Activated naive CD8-positive, alpha-beta T cell treated with anti-CD3 and anti-CD28 coated beads, Interleukin-2, amount 10 ng/mL, durations not matched to agents 7 days and 5 days (primary cell): ENCODE measurements at places on chromosomes 2 and 18. TPM values are rescaled to one million over a fixed set of nuclear protein-coding genes. Genes with fewer than 3 reads are reported as not detected.

DNA sequence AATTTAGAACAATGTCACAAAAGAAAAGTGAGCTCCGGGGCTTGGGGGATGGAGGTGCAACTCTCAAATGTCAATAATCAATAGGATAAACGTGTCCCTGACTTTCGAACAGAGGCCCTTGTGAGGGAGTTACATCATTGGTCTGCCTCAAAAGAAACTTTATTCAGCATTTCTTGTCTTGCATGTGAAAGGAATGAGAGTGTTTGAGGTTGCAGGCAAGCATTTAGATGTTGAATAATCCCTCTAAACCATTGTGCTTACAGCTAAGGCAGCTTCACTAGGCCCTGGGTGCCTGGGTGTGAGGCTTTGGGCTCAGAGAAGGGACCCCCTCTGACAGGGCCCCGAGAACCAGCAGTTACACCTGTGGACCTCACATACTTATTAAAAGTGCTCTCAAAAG is 28.6 kb upstream of the FHL2 start:
- H3K4me1 ChIP-seq = peaks cover 17% of the 10 kb centered on the region
- no peaks in the 10 kb centered on the region for H3K36me3 ChIP-seq
- H3K27me3 ChIP-seq = peaks cover 30% of the 10 kb centered on the region
- no peak overlapping the region for H3K27ac ChIP-seq
- peak overlapping the region; percentile 27 for H3K4me3 ChIP-seq

GRCh38 chr18:7089369-7089768 is 28.2 kb downstream of the LAMA1 start:
- no peaks in the 10 kb centered on the region for H3K27me3 ChIP-seq
- H3K36me3 ChIP-seq = no peaks in the 10 kb centered on the region
- no peaks in the 10 kb centered on the region for H3K4me1 ChIP-seq
- no peak overlapping the region for H3K27ac ChIP-seq
- H3K4me3 ChIP-seq = no peak overlapping the region

- H3K4me3 ChIP-seq = no peak overlapping the region
- no peaks in the 10 kb centered on the region for H3K27me3 ChIP-seq
- no peak overlapping the region for H3K27ac ChIP-seq
- no peak for DNase-seq
Observed at GRCh38 chr2:109062145-109062858, 66.7 kb upstream of the SH3RF3 start.

DNA sequence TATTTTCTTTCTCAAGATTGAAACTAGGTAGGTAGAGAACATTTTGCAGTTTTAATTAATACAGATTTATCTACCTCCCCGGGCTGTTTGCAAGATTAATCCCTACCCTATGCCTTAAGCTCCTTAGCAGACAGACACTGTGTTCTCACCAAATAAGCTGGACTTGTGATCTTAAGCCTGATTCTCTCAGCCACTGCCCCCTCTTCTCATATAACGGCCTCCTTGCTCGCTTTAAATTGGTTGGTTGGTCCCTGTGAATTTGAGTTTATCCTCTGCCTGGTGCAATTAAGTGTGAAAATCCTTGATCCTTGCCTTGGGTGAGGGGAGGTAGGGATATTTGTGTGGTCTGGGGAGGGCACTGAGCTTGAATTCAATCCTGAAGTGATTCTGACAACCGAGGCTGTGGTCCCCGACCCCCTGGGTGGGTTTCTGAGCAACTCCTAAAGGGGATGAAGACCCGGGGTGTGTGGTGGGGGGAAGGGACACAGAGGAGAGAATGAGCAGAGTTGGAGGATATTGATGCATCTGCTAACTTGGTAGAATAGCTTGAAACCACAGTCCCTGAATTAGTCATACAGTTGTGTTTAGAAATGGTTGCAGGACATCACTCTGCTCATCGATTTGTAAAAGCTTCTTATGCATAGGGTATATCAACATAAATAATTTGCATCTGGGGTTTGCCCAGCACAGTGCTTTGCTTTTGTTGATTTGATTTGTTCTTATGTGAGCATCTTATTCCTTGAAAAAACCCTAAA is 36.9 kb upstream of the NCKAP5 start:
- H3K4me1 ChIP-seq = no peaks in the 10 kb centered on the region
- H3K4me3 ChIP-seq = no peak overlapping the region
- no peaks in the 10 kb centered on the region for H3K27me3 ChIP-seq
- no peak for DNase-seq

DNA sequence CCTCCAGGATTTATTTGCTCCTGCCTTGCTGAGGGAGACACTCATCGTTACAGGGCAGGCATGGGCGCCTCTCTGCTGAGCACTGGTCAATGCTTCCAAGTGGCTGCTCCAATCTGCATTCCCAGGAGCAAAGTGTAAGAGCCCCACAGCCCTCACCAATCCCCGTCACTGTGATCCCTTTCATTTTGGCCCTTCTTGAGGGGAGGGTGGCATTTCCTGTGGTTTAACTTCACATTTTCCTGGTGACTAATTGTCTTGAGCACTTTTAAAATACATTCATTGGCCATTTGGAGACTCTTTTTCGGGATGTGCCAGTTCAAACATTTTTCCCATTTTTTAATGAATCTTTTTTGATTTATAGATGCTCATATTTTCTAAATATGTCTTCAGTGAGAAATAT is 33.0 kb downstream of the TPO start:
- H3K27me3 ChIP-seq = peaks cover 15% of the 10 kb centered on the region
- no peak overlapping the region for H3K27ac ChIP-seq
- no peak for DNase-seq
- H3K4me3 ChIP-seq = no peak overlapping the region
- no peaks in the 10 kb centered on the region for H3K4me1 ChIP-seq

DNA sequence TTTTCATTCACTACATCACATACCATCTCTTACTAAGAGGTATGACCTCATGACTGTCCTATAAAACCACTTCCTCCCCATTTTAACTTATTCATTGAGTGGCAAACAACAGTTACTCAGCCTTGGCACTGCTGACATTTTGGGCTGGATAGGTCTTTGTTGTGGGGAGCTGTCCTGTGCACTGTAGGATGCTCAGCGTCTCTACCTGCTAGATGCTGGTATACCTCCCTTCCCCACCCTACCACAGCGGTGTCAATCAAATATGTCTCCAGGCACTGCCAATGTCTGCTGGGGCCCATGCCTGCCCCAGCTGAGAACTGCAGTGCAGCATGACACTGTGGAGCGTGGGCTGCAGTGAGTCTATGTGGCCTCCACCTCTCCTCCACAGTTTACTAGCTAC is 76.3 kb upstream of the MGAT4A start:
- no peak overlapping the region for H3K4me3 ChIP-seq
- no peak for DNase-seq
- peaks cover 16% of the 10 kb centered on the region for H3K4me1 ChIP-seq
- H3K27ac ChIP-seq = no peak overlapping the region
- peaks cover 3% of the 10 kb centered on the region for H3K27me3 ChIP-seq

DNA sequence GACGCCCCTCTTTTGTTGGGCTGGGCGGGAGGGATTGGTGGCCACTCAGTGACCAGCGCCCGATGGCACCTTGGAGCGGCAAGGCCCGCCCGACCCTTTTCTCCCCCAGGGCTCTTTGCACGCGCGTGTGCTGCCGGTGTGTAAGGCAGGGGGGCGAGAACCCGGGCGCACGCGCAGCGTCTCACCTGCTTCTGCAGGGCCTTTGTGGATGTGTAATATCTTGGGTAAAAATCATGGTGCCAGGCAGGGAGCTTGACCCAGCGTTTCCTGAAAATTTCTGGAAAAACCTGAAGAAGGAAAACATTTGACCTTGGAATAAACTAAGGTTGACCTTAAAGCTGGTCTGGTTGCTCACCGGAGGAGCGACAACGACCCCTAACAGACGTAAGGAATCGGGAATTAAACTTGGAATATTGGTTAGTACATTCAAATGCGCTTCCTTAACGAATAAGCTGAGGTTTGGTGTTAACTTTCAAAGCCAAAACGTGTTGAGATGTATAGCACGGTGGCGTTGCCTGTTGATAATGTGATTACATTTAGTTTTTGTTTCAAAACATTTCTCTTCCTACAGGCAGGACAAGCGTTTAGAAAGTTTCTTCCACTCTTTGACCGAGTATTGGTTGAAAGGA is 438 bp downstream of the HSPE1 start:
- peaks cover 38% of the 10 kb centered on the region for H3K4me1 ChIP-seq
- H3K36me3 ChIP-seq = peaks cover 38% of the 10 kb centered on the region
- no peaks in the 10 kb centered on the region for H3K27me3 ChIP-seq
- H3K27ac ChIP-seq = peak overlapping the region; percentile 97
- peak overlapping the region; percentile 91 for H3K4me3 ChIP-seq

The TMEM17 gene
- not detected for total RNA-seq

The DPYSL5 gene
- total RNA-seq = not detected

The SLC9A4 gene
- total RNA-seq = 0.08 TPM
